Neural progenitor cell (in vitro differentiated cells): ENCODE measurements at places on chromosomes 7 and 10. TPM values are rescaled to one million over a fixed set of nuclear protein-coding genes. Genes with fewer than 3 reads are reported as not detected.
A peak's percentile ranks its signal among the peaks of the same experiment; 100 is the strongest.

The ZNF12 gene
- total RNA-seq = 30.1 and 36.6 TPM in 2 replicates

The TRPV6 gene
- total RNA-seq = not detected in 2 replicates

The ADAP1 gene
- total RNA-seq = 0.30 and 2.0 TPM in 2 replicates

DNA sequence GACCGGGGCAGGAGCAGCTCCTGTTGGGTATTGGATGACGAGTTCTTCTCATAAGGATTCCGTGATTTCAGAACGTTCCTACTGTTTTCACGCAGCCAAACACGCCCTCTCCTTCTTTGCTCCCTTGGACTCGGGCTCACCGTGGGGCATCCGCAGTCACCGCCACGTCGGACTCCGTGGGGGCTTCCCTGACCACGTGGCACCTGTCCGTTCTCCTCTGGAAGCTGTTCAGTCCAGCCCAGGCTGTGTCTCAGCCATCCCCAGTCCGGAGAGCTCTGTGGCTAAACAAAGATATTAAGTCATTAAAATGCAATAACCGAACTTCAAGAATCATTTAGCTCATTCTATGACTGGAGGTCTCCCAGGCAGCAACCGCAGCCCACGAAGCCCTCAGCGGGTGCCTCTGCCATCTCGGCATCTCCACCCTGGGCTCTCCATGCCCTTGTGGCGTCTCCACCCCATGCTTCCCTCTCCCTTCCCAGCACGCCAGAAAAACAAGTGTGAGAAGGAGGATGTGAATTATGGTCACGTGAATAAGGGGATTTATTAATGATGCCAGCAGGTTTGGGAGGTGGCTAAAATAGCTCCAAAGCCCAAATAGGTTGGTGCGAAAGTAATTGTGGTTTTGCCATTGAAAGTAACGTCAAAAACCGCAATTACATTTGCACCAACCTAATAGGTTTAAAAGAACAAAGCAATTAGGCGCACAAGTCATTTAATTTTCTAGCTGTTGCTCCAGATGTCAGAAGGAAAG is 224.6 kb upstream of the PPP2R2D start:
- no peak for DNase-seq

DNA sequence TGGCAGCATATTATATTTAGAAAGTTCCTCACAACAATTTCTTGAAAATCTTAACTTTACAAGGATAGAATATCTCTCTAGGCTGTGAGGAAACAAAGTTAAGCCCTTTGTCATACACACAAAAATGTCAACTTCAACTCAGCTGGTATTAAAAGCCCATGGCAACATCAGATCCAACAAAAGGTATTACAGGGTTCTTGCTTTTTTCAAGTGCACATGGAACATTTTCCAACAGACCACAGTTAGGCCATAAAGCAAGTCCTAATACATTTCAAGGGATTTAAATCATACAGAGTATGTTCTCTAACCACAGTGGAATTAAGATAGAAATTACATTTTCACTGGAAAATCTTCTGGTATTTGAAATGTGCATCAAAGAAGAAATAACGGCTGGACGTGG is 71.9 kb upstream of the OIT3 start:
- no peak for DNase-seq

DNA sequence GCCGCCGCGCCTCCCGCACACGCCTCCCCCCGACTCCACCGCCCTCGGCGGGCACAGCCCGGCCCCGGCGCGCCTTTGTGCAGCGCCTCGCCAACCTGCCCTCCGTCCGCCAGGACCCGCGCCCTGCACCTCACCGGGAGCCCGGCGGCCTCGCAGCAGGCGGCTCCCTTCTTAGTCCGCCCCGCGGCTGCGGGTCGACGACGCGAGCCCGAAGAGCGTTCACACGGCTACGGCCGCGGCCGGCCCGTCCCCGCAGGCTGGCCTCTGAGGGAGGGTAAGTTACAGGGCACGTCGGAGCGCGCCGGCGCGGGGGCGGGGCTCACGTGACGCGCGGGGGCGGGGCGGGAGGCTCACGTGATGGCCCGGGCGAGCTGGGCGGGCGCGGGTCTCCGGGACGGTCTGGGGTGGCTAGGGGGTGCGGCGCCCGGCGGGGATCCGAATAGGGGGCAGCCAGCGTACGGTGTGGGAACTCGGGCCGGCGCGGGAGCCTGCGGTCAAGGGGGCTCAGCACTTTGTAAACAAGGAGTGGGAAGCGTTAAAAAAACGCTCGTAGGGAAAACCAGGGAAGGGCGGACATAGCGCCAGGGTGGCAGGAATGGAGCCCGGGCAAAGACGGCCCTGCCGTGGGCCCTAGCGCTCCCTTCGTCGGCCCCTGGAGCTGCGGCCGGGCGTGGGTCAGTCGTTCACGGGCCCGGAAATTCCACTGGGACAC is at the start of gene ARHGAP12:
ARHGAP12 (minus strand) TSS at position 283 of the 712 bp plus-strand sequence. CDS start 19,976 bp downstream, outside the sequence.
- peak; percentile 95 for DNase-seq

DNA sequence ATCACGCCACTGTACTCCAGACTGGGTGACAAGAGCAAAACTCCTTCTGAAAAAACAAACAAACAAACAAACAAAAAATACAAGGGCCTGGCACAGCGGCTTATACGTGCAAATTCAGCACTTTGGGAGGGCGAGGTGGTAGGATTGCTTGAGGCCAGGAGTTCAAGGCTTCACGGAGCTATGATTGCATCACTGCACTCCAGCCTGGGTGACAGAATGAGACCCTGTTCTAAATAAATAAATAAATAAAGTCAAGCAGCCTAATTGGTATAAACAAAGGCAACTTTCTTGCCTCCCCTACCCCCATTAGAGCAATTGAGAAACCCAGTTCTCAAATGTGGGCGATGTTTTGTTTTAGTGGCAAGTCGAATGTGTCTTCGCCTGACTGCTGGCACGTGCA is 26.3 kb upstream of the KPNA7 start:
- DNase-seq = no peak
